KG1 (cell line): ENCODE measurements at places on chromosomes 4 and X.

- DNase-seq: no peak
Observed at GRCh38 chrX:41921492-41922430, 1.6 kb downstream of the CASK start.

DNA sequence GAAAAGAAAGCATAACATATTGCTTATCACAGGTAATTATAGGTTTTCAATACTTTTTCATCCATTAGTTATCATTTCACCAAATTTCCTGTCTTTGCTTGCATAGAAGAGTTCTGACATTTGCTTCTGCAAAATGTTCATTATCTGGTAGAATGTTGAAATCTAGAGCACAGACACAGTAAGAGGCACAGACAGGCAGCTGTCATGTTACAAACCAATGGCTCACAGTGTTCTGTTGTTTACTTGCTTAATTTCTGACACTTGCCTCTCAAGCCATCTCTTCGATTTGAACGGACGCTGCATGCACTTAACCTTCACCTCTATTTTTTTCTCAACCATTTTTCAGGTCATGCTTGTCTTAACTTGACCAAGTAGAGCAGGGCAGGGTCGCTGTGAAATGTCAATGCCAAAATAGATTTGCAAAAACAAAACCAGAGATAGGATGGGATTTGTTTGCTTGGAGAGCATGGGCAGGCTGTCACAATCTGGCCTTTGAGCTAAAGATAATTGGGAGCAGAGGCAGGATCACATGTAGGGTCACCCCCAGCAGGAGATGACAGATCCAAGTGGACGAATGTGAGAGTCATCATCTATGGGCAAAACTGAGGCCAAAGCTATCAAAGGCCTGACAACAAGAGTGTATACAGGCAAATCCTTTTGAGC lies 292.3 kb downstream of the SMARCA1 start:
- DNase-seq: no peak

- no peak for DNase-seq
Observed at GRCh38 chr4:88584471-88584900, 7.8 kb upstream of the HERC3 start.

- no peak for DNase-seq
Observed at GRCh38 chrX:39815631-39816030, 282.1 kb downstream of the BCOR start.

DNA sequence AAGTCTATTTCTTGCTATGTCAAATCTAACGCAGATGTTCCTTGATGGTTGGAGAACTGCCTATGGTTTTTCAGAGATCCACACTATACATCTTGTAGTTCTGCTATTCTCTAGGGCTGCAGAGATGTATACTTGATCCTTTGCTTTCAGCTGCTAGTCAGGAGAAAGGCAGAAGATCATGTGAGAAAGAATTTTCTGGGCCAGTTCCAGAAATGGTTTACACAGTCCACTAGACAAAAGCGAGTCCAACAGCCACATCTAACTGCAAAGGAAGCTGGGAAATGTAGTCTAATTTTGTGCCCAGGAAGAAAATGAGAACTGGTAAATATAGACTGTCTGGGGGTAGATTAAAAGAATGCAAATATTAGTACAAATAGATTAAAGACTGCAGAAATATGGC lies 394.3 kb upstream of the SLIT2 start:
- DNase-seq: no peak

DNA sequence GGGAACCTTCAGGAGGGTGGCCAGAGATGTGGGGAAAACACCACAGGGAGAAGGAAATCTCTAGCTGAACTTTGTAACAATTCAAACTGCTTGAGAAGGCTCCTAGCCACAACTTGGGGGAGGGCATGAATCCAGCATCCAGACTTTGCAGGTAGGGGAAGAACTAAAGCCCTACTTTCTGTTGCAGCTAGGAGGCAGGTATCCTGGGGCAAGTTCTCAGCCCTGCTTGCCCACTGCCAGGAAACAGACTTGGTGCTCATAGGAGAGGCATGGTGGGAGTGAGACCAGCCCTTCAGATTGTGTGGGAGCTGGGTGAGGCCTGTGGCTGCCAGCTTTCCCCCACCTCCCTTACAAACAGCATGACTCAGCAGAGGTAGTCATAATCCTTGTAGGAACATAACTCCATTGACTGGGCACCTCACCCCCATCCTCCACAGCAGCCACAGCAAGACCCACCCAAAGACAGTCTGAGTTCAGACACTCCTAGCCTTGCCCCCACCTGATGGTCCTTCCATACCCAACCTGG lies 209.5 kb upstream of the CPEB2 start:
- no peak for DNase-seq

DNA sequence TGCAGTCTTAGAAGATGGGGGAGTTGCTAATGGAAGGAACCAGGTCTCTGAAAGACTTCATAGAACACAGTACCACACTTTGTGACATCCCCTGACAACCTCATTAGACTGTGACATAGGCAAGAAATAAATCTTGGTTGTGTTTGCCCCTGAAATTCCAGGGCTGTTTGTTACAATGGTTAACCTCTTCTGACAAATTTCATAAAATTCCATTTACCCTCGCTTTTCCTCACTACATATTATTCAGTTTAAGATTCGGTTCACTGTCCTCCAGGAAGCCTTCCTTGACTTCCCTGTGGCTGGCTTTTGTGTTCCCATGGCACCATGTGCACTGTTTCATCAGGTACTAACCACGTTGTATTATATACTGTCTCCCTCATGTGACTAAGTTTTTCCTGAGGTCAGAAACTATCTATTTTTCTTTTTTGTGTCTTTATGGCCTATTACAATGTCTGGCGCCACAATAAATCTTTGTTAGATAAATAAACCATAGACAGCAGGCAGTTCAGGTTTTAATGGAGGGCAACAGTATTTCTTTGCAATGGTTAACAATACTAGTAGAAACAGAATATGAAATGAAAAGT lies 54.2 kb downstream of the ATXN3L start:
- DNase-seq: no peak
